ENCODE measurements at places on chromosomes 16 and 17.

DNA sequence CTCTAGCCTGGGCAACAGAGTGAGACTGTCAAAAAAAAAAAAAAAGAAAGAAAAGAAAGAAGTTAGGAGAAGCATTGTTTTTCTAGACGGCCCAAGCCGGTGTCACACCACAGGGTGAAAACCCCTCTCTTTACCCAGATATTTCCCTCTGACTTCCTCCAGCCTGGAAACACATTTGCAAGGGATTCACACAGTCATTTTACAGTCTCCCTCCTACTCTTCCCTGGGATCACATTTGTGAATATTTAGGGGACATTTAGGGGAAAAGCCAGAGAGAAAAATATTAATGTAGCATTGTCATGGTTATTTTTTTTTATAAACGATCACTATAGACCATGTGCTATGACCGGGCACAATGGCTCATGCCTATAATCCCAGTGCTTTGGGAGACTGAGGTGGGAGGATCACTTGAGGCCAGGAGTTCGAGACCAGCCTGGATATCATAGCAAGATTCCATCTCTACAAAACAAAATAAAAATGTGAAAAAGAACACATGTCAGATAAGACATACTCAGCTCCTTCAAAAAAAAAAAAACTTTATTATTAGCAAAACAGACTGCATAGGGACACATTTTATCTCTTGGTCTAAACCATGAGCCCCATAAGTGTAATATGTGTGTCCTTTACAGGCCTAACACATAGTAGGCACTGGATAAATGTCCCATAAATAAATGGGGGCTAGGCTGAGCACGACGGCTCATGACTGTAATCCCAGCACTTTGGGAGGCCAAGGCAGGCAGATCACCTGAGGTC is 10.9 kb upstream of the SDR42E2 start:
- no peak for DNase-seq

DNA sequence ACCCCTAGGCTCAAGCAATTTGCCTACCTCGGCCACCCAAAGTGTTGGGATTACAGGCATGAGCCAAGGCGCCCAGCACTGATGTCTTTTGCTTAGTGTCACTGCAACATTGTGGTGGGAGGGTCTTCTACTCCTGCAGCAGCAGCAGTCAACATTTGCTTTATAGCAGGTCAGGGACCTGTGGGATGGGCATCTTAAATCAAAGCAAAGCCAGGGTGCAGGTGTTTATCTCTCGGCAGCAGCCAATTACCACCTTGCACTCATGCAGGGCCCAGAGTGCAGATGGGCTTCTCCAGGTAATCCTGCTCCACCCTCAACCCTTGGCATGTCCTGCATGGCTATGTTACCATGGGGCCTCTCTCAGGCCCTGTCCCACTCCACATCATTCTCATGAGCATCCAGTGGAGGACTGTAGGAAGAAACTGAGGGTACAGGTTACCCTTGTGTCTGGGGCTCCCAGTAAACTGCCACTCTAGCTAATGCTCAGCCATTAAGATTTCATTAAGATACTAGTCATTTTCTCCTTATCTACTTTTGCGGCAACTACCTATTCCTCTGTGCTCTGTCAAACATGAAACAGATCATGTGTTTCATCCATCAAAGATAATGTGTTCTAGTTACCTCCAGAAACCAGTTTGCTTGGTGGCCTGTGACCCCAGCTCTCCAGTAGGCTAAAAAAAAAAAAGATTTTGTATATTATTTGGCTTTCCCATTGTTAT is 16.8 kb downstream of the ADGRG5 start:
- DNase-seq: peak; percentile 4

GRCh38 chr16:1788095-1788707 is 5.3 kb downstream of the IGFALS start:
- no peak for DNase-seq

DNA sequence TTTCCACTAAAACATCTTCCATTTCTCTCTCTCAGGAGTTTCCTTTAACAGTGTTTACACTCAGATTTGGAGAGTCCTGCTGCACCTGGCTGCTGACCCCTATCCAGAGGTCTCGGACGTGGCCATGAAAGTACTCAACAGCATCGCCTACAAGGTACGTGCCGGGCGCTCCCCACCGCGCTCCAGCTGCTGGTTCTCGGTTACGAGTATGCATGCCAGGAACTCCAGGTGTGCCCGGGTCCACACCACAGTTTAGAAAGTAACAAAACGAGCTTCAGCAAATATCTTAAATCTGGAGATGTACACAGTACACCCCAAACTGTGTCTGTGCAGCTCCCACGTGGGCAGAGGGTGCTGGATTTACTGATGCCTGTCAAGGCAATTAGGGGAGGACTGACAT is 82.9 kb upstream of the CHMP6 start:
- DNase-seq: no peak

GRCh38 chr17:1779571-1780131 is 17.8 kb downstream of the SERPINF1 start:
- DNase-seq: peak; percentile 89

DNA sequence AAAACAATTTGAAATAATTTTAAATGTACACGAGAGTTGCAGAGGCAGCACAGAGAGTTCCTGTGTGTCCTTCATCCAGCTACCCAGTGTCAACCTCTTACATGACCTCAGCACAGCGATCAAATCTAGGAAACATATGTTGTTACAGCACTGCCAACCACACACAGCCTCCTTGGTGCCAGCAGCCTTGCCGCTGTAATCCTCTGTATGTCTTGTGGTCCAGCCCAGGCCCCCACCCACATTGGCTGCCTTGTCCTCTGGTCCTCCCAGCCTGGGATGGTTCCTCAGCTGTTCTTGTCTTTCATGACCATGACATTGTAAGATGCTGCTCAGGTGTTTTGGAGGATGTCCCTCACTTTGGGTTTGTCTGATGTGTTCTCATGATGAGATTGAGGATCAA is 178.0 kb downstream of the RPTOR start:
- DNase-seq: no peak

DNA sequence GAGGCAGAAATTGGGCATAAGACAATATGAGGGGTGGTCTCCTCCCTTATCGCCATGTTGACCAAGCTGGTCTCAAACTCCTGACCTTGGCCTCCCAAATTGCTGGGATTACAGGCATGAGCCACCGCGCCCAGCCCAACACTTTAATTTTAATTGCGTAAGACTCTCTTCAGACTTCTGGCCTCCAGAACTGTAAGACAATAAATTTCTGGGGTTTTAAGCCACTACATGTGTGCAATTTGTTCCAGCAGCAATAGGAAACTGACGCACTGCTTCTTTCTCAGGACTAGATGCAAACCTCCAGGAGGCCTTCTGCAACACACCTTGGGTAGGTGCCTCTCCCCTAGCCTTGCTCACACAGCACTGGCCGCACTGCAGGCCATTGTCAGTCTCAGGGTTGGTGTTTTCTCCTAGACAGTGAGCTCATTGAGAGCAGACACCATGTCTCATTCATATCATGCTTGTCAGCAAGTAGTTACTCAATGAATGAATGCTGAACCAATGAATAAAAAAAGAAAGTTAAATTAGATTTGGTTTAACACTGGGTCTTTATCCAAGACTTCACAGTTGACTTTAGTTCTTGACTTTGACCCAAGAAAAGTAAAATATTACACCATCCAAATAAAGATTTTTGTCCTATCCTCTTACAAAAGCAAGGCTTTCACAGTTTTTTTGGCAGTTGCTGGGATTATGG is 5.5 kb upstream of the ACSF2 start:
- DNase-seq: peak; percentile 56

DNA sequence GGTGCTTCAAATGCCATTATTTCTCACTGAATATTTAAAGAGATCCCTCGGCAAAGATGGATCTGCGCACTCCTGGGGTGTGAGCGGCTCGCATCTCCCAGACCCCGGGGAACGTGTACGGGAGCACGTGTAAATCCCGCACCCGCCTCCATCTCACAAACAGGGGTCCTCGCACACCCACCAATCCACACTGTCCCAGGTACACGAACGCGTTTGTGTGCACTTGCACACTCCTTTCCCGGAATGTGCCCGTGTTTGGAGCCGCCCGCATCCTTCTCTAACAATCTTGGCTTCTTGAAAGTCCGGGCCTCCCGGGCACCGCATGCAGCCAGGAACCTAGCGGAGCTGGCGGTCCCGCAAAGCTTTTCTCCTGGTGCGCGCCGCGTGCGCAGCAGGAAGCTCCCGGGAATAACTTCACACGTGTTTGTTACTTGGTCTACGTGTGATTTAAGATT is 2.5 kb upstream of the SALL1 start:
- no peak for DNase-seq

DNA sequence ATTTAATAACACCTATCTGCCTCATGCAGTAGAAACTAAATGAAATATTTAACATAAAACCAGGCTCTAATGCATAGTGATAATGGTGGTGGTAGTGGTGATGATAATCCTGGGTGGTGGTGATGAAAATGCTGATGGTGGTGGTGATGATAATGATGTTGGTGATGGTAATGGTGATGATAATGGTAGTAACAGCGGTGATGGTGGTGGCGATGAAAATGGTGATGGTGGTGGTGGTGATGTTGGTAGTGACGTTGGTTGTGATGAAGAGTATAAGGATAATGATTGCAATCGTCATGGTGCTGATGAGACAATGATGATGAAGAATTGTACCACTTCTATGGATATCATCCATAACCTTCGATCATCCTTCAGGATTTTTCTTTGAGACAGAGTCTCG is 173.7 kb upstream of the CDH11 start:
- DNase-seq: no peak

DNA sequence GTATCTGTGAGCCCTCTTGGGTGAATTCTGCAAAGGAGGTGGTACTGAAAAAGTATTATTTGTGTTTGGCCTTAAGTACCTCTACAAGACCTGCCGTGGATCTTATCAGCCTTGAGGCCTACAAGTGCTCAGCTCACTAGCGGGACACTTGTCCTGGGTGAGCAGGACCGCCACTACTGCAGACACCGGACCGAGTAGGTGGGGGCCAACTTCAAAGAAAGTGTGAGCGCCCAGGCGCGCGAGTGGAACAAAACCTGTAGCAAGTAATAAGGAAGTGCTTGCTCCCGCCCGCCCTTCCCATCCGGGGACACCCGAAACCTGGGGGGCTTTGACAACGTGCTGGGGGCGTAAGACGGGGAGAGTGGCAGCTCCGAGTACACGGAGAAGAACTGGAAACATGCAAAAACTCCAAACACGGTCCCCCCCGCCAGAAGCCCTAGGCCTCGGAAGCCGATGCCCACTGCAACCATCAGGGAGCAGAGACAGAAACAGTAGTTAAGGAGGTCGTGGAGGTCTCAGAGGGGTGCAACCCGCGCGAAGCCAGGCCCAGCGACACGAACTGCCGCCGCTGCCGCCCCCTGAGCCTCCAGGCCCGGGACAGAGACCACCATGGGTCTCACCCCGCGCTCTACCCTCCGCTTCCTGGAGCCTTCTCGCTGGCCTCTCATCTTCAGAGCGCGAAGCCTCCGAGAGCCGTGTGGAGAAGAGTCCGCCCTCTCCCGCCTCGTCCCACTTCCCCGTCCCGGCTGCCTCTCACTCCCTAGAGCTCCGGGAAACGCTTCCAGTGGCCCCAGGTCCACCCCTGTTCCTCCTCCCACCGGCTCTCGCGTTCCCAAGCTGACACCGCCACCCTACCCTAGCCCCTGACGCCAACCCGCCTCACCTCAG is 537 bp downstream of the CNOT1 start:
- peak; percentile 44 for DNase-seq

GRCh38 chr17:82985428-82985805 is 94.0 kb upstream of the METRNL start:
- no peak for DNase-seq

DNA sequence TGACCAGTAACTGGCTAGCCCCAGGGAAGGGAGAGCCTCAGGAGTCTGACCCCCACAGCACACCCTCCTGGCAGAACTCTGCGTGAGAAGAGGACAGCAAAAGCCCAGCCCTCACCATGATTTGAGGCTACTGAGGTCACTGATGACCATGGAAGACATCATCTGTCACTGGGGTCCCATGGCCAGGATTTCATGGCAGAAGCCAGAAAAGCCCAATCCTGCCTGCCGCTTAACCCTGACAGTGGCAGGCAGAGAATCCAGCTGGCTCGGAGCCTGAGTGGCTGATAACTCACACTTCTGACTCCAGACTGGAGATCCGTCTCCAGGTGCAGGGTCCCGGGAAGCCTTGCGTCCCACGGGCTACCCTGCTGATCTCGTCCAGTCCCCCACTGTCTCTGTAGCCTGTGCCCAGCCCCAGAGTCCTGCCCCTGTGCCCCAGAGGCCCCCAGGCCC is 17.5 kb downstream of the GRIN2C start:
- no peak for DNase-seq

GRCh38 chr17:66829386-66829864 is 5.5 kb upstream of the CACNG5 start:
- peak; percentile 82 for DNase-seq

- peak; percentile 82 for DNase-seq
These were observed 2.5 kb downstream of the TTLL6 start for GRCh38 chr17:48814504-48814903.

Data from AG20443 (cell line).